ENCODE measurements at places on chromosomes 4 and X.
A peak's percentile ranks its signal among the peaks of the same experiment; 100 is the strongest.

DNA sequence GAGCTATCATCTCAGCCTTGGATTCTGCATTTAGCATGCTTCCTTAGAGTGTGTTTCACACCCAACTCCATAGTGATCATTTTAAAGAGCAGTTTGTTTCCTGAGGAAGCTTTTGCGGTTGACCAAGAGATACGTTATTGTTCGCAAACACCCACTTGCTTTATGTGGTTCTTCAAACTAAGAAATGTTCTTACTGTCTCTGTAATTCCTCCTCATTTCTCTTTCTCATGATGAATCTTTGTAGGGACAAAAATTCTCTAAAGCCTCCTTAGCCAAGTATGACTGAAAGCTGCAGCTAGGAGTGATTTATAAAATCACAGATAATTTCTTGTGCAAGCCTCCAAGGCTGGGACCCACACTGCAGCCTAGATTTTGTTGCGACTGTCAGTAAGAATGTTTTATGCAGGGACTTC, 10.0 kb downstream of the TNIP3 start:
- DNase-seq: no peak

GRCh38 chr4:178309890-178310289, 867.7 kb upstream of the AGA start:
- DNase-seq: no peak

DNA sequence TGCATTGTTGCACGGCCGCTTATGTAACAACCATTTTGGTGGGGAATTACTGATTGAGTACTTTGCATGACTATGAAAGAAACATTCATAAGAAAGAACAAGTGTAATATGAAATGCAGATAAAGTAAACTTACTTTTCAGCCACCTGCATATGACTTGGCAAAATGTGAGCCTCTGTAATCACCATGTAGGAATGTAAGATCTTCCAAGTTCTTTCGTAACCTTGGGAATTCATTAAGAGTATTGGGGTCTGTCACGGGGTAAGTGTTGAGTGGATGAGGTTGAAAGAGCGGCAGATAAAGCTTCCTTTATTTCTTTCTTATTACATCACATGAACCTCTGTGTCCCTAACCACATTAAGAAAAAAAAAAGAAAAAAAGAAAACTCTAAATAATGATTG, 348.5 kb upstream of the NR3C2 start:
- no peak for DNase-seq

DNA sequence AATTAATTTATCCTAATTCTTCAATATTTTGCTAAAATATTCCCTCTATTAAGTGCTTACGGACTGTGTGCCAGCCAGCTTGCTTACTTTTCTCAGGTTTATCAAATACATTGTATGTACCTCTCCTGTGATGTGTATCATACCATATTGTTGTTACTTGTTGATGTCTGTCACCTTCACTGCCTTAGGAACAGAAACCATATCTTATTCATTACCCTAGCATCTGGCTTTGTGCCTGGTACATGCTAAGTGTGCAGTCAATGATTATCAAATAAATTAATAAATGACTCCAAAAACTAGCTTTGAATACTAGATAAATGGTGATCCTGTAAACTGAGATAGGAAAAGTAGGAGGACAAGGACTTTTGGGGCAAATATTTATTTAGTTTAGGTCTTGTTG, 6.9 kb downstream of the CLCN3 start:
- no peak for DNase-seq

GRCh38 chr4:174604198-174604597, 81.9 kb upstream of the HPGD start:
- DNase-seq: no peak

DNA sequence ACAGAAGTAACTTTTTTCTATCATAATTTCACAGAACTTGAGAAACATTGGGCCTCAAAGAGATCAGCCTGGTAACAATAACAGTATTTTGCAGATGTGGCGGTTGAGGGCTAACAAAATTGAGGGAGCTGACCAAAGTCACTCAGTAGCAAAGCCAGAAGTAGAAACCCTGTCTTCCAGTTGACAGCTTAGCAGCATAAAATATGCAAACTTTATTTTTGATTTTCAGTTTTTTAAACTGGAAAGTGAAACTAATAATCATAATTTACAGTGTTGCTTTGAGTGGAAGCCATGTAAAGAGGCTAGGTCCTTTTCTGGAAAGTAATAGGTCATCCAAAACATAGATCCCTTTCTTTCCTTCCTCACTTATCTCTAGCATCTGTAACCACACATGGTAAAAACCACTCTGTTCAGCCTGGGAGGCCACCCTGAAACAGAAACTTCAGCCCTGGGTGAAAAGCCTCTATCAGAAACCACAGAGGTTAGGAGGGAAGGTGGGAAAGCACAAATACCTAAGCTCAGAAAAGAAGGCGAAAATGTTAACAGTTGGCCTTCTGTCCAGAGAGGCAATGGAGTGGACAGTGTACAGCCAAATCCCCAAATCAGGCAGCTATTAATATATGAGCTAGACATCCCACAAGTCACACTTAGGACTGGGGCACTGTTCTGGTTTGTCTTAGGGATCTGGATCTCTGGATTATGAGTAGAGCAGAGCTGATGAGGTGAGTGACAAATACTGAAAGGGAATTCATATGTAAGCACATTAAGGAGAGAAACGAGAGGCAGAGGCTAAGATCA, 61.1 kb upstream of the ARSJ start:
- no peak for DNase-seq

DNA sequence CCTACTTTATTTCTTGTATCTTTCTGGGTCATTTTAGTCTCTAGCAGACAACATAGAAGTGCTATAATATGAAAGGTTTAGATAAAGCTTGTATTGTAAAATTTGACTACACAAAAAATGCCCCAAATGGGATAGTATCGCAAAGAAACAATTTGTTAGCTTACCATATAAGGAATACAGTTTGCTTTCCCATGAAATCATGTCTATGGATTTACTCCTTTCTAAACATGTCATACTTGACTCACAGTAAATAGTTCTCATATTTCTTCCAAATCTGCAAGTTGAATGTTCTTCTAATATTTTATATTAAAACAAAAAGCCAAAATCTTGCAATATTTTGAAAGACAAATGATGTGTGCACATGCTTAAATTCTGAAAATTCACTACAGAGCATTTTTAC, 103.9 kb downstream of the PPA2 start:
- DNase-seq: no peak

DNA sequence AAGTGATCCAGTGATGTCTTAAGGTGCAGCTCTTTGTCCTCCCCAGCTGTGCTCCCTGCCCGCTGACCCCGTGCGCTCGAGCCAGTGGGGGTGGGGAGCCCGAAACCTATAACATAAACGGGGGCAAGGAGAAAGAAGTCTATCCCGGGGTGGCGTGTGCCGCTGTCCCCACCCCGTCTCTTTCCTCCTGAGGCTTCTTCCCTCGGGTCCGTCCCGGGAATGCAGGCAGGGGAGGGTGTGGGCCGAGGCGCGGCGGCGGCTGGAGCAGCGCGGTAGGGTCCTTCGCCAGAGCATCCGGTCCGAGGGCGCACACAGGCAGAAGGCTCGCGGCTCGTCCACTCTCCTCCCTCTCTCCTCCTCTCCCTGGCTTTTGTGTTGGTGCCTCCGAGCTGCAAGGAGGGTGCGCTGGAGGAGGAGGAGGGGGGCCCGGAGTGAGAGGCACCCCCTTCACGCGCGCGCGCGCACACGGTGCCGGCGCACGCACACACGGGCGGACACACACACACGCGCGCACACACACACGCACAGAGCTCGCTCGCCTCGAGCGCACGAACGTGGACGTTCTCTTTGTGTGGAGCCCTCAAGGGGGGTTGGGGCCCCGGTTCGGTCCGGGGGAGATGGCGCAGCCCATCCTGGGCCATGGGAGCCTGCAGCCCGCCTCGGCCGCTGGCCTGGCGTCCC, at the start of gene RAB33A:
Gene RAB33A (plus strand): TSS at position 517 of the 681 bp plus-strand sequence. CDS start 101 bp downstream, at position 618.
- DNase-seq: peak; percentile 71

- DNase-seq: no peak
Measured at GRCh38 chrX:117568238-117568637, 548.4 kb downstream of the KLHL13 start.

DNA sequence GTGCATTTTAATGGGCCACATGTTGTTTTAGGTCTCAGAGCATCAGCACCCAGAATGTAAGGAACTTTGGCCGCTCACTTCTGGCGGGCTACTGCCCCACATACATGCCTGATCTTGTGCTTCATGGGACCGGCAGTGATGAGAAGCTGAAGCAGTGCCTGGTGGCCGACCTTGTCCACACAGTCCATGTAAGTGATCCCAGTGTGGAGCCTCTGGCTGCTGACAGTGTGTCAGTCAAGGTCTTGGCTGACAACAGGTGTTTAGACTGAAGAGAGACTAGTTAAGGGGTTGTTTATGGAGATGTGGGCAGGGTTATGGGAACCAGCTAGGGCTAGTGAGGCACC, 101.4 kb downstream of the FNIP2 start:
- DNase-seq: no peak

DNA sequence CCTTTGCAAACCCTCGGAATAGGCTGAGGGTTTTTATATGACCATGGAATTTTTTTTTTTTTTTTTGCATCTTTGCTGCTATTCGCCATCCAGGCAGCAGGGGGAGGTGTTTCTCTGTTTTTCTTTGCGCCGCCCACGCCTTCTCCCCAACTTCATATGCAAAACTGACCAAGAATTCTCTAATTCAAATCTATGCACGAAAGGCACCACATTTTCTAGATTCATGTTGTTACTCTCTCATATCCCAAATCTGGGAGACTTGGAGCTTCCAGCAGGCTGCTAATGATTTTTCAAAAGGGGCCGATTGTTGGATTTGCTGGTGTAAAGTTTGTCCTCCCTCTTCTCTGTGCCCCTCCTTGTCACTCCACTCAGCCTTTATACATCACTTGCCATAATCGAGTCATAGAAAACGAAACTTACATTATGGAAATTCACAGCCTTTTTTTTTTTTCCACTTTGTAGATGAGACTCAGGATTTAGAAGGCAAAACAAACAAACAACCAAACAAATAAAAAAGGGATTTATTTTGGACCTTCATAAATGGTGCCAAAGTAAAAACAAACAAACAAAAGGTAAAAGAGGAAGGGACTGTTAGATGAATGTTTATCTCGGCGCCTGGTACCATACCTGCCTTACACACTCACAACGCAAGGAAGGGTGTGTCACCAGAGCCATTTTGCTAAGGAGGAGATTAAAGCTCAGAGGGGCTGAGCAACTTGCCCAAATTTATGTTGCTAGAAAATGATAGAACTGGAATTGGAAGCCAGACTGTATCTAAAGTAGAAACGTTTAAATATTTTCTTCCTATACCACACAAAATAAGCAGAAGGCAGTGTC, 29.3 kb upstream of the BOD1L1 start:
- DNase-seq: peak; percentile 23

DNA sequence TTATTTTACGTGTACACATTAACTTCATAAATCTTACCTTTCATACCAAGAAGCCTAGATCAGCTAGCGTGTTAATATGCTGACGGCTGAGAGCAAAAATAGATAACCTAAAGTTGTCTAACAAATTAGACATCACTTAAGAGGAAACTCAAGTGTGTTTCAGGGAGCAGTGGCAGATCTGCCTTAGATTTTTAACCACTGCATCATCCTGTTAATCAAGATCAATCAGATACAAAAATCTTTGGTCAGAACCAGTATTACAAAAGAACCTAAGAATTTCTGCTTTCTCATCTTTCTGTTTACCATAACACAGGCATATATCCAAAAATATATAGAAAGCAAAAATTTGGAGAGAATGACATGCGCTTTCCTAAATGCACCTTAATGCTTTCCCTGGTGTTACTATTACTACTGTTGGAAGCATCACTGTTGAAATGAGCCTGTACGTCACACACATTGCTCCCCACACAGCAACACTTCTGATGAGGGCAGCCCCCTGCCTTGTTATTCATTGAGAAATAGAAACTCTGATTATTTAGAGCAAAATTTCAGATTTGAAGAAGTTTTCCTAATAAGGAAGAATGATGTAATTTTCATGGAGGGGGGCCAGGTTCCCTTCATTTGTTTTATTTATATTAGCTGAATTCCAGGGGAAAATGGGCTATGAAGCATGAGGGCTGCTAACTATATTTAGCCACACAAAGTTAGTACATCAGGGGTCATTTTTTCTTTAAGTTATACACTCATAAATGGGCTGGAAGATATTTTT, 152.3 kb downstream of the CBR4 start:
- no peak for DNase-seq

Data from CD8-positive, alpha-beta T cell (primary cell).